Prostate gland (tissue), 2 donors: ENCODE measurements at places on chromosomes 3 and 15. TPM values are rescaled to one million over a fixed set of nuclear protein-coding genes. Genes with fewer than 3 reads are reported as not detected.

GOLGA6L25 gene
- not detected for total RNA-seq

TRPC1 gene
- 12.8 TPM for total RNA-seq

HRG gene
- not detected for total RNA-seq

GRCh38 chr3:120559242-120560061 is 36.7 kb upstream of the NDUFB4 start:
- peak overlapping the region; percentile 76 for H3K27ac ChIP-seq
- no peaks in the 10 kb centered on the region for H3K36me3 ChIP-seq
- H3K4me3 ChIP-seq, result peak overlapping the region; percentile 35

DNA sequence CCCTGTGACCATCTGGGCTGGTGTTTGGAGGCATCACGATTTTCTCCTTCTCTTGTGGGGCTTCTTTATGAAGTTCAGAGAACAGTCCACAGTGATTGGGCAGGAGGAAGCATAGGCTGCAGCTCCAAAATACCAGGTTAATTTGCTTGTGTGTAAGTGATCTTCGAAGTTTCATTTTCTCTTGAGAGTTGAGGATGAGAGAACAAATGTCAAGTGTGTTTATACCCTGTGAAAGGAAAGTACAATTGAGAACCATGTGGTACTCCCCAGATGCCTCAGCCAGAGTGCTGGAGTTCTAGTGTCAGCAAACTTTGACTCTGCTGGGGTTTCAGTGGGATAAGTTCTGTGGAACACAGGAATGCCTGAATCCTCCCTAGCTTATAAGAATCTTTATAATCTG is 357.1 kb upstream of the CFAP20DC start:
- DNase-seq, result no peak
- no peaks in the 10 kb centered on the region for H3K36me3 ChIP-seq
- no peaks in the 10 kb centered on the region for H3K27me3 ChIP-seq
- no peak overlapping the region for H3K27ac ChIP-seq
- H3K4me3 ChIP-seq, result no peak overlapping the region

- H3K36me3 ChIP-seq, result no peaks in the 10 kb centered on the region
- DNase-seq, result no peak
Measured at GRCh38 chr3:103082501-103082900, 647.7 kb downstream of the ZPLD1 start.

GRCh38 chr3:16818945-16819344 is 65.8 kb upstream of the PLCL2 start:
- no peak overlapping the region for H3K27ac ChIP-seq
- H3K36me3 ChIP-seq, result no peaks in the 10 kb centered on the region
- H3K27me3 ChIP-seq, result no peaks in the 10 kb centered on the region
- DNase-seq, result no peak
- no peak overlapping the region for H3K4me3 ChIP-seq
